ENCODE measurements at places on chromosomes 3 and 15.

GRCh38 chr3:140809316-140809715, 131.5 kb downstream of the TRIM42 start:
- no peak for DNase-seq

GRCh38 chr15:73010154-73011152, 41.8 kb upstream of the NEO1 start:
- DNase-seq = no peak

DNA sequence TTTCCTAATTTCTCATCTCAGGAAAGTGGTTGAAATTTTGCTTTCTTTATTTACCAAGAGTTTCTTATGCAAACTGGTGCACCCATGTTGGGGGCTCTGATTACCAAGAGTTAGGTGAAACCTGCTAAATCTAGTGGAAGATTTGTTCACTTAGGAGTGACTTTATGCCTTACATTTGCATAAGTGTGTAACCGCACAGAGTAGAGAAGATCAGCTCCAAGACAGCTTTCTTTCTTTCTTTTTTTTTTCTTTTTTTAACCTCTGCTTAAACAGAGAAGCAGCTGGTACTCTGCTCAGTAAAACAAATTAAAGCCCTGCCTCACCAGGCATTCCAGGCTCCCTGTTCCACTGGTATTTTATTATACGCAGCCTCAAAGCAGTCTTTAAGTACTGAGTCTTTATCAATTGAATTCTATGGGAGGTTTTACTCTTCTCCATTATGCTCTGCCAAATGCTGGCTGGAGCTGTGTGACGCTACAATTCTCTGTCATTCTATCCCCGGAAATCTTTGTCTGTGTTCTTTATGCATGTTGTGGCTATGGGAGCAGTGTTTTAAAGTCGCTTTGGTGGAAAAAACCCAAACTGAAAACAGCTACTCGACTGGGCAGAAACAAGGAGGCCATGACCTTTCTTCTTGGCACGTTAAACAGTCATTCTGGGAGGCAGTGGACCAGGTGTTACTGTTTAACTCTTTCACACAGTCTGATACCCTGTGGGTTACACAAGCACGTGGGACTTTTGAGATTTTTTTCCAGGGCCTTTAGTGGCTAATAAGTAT, 55.2 kb upstream of the GBE1 start:
- DNase-seq = no peak

DNA sequence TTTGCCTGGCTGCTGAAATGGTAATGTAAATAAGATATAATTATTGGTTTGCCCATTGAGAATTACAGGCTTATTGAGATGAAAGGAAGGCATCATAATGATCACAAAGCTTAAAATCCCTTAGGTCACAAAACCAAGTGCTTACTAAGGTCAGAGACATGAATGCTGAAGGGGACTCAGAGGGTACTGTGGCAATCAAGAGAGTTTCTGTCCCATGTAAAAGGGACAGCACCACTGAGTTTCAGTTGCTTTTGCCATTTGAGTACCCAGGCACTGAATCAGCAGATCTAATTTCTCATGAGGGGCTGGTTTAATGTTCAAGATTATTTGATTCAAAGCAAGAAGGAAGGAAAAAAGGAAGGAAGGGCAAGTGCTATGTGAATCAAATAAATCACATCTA, 127.0 kb downstream of the PLOD2 start:
- no peak for DNase-seq

DNA sequence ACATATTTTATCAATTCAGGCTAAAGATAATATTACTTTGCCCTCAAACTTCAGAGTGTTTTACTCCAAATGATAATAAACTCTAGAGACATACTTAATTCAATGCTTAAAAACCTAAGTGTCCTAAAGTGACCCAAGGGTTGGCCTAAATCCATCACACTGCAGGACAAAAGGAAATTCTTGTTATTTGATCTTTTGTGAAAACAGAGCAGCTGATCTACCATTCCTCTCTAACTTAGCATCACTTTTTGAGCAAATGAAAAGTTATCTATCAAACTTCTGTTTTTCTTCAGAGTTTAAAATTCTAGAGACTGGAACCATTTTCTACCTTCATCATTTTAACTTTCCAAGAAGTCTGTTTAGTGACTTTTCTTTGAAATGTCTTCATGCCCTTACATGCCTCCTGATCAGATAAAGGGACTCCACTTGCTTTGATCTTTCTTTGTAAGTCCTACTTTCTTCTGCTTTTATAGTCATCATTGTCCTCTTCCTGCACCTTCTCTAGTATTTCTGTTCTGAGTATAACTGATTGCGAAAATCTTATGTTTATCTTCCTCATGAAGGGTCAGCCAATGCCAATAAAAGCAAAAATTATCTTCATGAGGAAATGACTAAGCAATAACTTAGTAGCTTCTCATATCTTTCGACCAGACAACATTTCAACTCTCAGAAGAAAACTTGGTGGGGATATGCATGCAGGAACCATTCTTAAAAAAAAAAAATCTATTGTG, 378.7 kb upstream of the TGFBR2 start:
- no peak for DNase-seq

- no peak for DNase-seq
Measured at GRCh38 chr15:43895586-43895985, 68.8 kb downstream of the WDR76 start.

GRCh38 chr15:68158046-68158628, 47.0 kb downstream of the CALML4 start:
- DNase-seq = no peak

DNA sequence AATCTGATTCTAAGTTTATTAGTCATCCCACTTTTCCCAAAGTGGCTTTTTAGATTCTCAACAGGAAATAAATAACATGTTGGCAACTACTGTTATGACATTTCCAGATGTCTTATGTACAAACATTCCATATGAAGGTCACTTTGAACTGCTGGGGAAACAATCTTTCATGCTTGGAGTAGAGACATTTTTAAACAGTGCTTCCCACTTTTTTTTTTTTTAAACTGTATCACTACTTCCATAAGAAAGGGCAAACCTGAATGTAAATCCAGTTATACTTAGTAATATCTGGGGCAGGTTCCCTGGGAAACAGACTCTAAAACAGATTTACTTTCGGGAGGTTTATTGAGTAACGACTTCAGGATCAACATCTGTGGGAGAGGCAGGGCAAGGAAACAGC, 473.8 kb downstream of the TAFA4 start:
- no peak for DNase-seq

- DNase-seq = no peak
Measured at GRCh38 chr3:105533960-105534359, 167.3 kb downstream of the ALCAM start.

- no peak for DNase-seq
Measured at GRCh38 chr3:190260301-190260700, 61.9 kb downstream of the CLDN1 start.

- no peak for DNase-seq
Measured at GRCh38 chr15:94252906-94253491, 21.6 kb downstream of the MCTP2 start.

DNA sequence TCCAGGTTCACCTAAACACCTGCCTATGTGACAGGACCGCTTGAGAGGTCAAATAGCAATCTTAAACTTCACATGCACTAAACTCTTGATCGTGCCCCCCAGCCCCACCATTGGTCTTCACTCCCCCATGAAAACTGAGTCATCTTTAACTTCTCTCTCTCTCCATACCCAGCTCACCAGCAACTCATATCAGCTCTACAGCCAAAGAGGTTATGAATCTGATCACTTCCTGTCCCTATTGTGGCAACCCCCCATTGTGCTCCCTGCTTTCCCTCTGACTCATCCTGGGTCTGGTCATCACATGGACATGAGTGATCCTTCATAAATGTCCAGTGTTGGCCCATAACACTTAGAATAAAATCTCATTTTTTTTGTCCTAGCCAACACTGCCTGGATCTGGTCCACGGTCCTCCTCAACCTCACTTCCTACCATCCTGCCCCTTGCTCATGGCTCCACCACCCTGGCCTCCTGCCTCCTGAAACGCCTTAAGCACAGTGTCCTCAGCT, 103.4 kb upstream of the HACD2 start:
- no peak for DNase-seq

GRCh38 chr15:87672309-87673288, 583.9 kb downstream of the NTRK3 start:
- DNase-seq = no peak

DNA sequence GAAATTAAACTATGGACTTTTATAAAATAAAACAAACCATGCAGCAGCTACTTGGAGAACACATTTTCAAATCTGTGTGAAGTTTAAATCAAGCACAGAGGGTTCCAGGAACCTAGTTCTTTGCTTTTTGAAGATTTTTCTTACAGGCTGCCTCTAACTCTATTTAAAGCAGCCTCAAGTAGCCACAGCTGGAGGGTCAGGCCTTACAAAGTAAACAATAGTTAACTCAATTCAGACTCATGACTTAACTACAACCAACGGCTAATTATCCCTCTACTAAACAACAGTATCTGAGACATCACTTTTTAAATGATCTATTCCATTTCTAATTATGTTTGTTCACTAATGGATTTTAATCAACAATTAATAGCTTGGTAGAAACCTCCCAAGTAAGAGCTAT, 9.8 kb downstream of the LRIG1 start:
- no peak for DNase-seq

All from activated CD4-positive, alpha-beta T cell treated with anti-CD3 and anti-CD28 coated beads, Interleukin-2, amount 50 U/mL, for 48 hours (primary cell).